ENCODE measurements at places on chromosomes 2 and 18.

- no peak for DNase-seq
Observed at GRCh38 chr2:15142069-15142689, 419.0 kb downstream of the NBAS start.

DNA sequence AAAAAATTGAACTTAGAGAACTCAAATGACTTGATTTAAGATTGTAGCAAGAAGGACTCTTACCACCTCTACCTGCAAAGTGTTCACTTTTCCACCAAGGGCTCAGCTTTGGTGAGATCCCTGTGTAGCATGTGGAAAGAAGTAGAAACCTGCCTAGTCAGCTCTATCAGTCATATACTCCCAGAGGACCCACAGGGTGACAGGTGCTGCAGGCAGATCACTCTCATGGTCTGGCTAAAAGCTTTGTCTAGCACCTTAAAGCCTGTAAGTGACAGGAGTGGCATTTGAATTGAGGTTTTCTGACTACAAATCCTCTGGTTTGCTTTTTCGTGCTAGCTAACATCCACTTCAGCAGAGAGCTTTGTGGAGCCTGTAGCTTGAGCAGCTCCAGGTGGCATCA lies 18.7 kb upstream of the NEMP2 start:
- no peak for DNase-seq

GRCh38 chr18:10291568-10291981 lies 162.9 kb upstream of the APCDD1 start:
- no peak for DNase-seq

DNA sequence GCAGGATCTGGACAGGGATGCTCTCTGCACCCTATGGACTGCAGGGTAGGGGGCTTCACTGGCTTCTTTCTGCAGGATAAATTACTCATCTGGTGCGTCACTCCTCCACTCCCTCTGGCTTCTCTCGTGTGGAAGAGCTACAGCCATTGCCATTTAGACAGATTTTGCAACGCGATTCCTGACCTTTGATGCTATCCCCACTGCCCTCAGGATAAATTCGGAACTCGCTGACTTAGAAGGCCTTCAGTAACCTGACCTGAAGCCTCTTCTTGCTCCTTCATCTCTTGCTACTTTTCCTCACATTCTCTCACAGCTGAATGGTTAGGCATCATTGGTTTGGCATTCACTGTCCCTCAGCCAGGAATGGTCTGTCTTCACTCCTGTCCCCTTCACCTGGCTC lies 5.3 kb downstream of the NIFK start:
- no peak for DNase-seq
